ENCODE measurements at places on chromosomes 3 and 15.

DNA sequence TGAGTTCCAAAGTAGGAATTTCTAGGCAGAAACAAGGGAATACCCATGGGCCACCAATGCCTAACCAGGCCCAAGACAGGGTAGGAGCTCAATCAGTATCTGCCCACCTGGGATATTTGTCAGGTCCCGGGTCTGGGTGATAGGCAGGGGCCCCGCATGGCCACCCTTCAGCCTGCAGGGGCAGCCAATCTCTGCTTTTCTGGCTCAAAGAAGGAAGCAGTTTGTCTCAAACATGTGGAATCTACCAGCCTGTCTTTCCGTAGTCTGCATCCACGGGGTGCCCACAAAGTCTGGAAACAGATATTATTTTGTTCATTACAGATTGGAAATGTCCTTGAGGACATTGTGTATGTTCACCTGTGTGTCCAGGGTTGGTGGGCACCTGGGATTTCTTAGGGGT lies 56.2 kb downstream of the CEMIP start:
- no peak for DNase-seq

DNA sequence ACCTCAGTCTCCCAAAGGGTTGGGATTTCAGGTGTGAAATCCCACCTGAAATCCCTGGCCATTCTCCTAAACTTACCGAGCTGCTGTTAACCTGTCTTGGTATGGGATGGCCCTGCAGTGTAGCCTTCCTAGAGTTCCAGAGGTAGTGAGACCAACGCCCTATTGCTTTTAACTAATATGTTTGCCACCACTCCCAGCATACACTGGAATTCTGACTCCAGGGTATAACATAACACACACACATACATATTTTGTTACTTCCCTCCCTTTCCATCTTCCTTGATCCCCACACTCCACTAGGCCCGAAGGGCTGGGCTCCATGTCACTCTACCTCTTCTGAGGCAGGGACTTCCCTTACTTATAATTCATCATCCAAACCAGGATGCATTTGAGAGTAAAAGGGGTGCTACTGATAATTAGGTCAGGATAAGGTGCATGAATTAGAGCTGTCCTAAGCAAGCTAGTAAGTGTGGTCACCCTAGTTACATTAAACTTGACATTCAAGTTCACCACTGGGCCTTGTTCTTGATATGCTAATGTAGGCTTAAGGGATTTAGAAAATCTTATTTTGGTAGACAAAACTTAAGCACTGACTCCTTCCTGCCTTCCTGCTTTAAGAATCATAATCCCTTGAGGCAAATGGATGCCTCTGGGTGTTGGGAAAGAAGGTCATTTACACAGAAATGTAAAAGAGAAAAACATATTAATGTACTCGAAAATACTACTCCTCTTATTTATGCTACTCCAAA lies 317.6 kb downstream of the MAGI1 start:
- DNase-seq, result no peak

- DNase-seq, result no peak
These were observed 94.9 kb upstream of the CHD2 start for GRCh38 chr15:92805080-92805690.

GRCh38 chr3:37985637-37986320 lies 4.8 kb upstream of the VILL start:
- DNase-seq, result no peak

DNA sequence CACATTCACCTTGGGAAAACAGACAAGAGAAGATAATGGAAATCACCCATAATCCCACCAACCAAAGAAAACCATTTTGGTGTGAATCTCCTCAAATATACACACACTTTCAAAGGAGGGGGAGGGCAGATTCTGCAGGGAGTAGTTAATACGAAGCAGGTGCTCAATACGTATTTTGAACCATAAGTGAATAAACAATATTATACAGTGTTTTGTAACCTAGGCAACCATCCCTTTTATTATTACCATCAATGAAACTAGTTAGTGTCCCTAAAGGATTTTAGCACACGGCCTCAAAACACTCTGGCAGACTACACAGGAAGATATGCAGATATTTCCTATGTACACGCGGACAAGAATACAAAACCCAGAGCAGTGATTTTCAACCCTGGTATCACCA lies 6.1 kb downstream of the OSBPL10 start:
- DNase-seq, result no peak

GRCh38 chr15:73912030-73912596 lies 14.1 kb upstream of the LOXL1 start:
- DNase-seq, result no peak

Measured in NCI-H1417 (cell line).